Purkinje cell (primary cell): ENCODE measurements at places on chromosomes 11 and 22. TPM values are rescaled to one million over a fixed set of nuclear protein-coding genes. Genes with fewer than 3 reads are reported as not detected.

The ALKBH8 gene
- polyA plus RNA-seq = 4.6 and 5.3 TPM in 2 replicates

The NXPE2 gene
- polyA plus RNA-seq = 0.30 TPM in 1 of 2 replicates, not detected in the other

The UCP3 gene
- polyA plus RNA-seq = 0.58 TPM in 1 of 2 replicates, not detected in the other

The KDM4D gene
- polyA plus RNA-seq = 1.1 and 3.4 TPM in 2 replicates

The WNT7B gene
- 0.45 TPM in 1 of 2 replicates, not detected in the other for polyA plus RNA-seq

The MS4A8 gene
- 1.8 TPM in 1 of 2 replicates, not detected in the other for polyA plus RNA-seq

The NELL1 gene
- polyA plus RNA-seq = 74.2 and 76.9 TPM in 2 replicates

The BRSK2 gene
- polyA plus RNA-seq = 1.7 and 2.3 TPM in 2 replicates

The RASD2 gene
- 1.9 TPM in 1 of 2 replicates, not detected in the other for polyA plus RNA-seq

The SCGB1D4 gene
- polyA plus RNA-seq = not detected in 2 replicates

The MPZL2 gene
- polyA plus RNA-seq = not detected in 2 replicates

The MLC1 gene
- polyA plus RNA-seq = 1.1 and 2.5 TPM in 2 replicates

The AGBL2 gene
- polyA plus RNA-seq = 0.28 and 0.75 TPM in 2 replicates

The ADAMTS15 gene
- polyA plus RNA-seq = 0.07 TPM in 1 of 2 replicates, not detected in the other

The ARHGAP8 gene
- not detected in 2 replicates for polyA plus RNA-seq
